ENCODE measurements at places on chromosomes 7 and 10.

- DNase-seq = no peak
Observed at GRCh38 chr7:102103027-102103372, 183.7 kb upstream of the SH2B2 start.

GRCh38 chr7:147423875-147424274 lies 1166.7 kb upstream of the C7orf33 start:
- no peak for DNase-seq

- DNase-seq = no peak
Observed at GRCh38 chr10:33377658-33378025, 43.2 kb upstream of the NRP1 start.

DNA sequence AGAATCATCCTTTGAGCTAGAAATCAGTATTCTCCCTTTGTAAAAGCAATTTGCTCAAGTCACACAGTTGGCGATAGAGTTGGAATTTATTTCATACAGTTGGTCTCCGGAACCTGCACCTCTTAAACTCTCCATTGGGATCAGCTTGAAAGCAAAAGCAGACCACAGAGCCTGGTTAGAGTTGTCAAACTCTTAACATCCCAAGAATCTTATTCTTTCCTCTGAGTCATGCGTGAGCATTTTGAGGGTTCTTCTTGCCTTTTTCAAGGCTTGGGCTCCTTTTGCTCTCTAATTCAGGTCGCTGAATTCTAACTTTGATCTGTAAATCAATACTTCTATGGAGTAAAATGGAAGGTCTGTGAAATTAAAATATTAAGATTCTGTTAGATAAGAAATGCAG lies 19.6 kb upstream of the SCIN start:
- no peak for DNase-seq

- DNase-seq = no peak
Observed at GRCh38 chr10:124058346-124059003, 34.9 kb downstream of the CHST15 start.

- DNase-seq = no peak
Observed at GRCh38 chr10:29166713-29167112, 122.2 kb upstream of the LYZL1 start.

DNA sequence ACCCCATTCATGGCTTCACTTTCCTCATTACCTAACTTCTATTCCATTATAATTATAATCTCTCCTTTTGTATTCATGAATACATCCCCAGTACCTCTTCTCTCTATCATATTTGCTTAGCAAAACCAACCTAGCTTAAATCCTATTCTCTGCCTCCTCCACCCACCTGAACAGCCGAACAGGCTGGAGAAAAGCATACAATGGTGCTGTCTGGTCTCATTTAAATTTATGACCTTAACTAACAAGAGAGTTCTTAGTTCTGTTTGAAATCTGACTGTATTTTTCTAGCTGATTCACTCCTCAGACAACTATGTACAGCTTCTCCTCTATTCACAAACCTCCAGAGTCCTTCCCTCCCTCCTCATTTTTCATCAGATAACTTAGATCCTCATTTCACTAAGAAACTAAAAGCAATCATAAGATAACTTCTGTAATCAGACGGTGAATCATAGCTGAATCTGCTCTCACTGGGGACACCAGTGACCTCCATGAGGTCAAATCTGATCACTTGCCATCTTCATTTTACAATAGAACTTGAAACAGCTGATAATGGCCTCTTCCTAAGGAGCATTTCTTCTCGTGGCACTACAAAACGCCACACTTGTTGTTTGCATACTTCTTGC lies 233.9 kb upstream of the AOAH start:
- DNase-seq = no peak

DNA sequence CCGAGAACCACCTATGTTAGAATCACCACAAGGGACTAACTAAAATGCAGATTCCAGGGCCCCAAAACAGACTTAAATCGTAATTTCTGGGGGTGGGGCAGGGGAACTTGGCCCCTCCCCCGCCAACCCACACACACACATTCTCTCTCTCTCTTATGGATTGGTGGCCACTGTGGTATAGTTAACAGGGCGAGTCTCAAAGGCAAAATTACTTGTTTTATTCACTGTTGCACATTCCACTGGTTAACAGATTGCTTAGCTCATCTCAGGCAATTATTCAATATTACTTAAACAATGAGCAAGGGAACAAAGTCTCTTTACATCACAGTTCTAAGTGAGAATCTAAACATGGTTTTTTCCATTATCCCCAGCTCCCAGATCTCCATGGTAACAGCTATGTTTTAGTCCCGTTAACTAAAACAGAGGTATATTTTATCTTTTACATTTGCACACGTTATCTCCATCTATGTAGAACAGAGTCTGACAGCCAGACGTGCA lies 38.5 kb downstream of the IGF2BP3 start:
- DNase-seq = no peak

- DNase-seq = no peak
Observed at GRCh38 chr10:21173802-21174714, 276.9 kb upstream of the NEBL start.

DNA sequence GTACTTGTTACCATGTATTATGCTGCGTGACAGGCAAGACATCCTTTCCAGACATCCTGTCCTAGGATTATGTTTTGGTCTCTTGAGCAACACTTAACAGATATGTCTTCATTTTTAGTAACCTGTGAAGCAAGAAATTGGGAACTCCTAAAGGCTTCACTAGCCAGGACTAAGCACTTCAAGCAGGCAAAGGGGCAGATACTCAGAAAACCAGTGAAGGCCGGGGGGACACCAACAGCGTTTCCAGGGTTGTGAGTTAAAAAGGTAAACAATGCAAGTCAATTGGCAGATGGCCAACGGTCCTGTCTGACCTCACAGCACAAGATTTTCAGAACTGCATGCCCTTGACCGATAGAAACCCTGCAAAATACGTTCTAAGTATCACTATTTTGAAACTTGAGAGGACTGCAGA lies 77.6 kb upstream of the SFMBT2 start:
- no peak for DNase-seq

- DNase-seq = no peak
Observed at GRCh38 chr10:118851062-118852035, 96.6 kb upstream of the CACUL1 start.

DNA sequence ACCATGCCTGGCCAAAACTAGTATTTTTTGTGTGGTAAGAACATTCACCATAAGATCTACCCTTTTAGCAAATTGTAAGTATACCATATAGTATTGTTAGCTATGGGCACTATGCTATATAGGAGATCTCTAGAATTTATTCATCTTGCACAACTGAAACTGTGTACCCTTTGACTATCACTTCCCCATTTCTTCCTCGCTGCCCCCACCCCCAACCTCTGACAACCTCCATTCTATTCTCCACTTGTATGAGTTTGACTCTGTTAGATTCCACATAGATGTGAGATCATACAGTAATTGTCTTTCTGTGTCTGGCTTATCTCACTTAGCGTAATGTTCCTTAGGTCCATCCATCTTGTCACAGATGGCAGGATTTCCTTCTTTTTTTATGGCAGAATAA lies 3.6 kb downstream of the CASP7 start:
- DNase-seq = no peak

GRCh38 chr7:152025077-152025936 lies at the start of gene GALNT11:
Gene GALNT11, plus strand, starts transcription at chr7:152025674. Its CDS starts 68,554 bp downstream, at chr7:152094228.
- peak; percentile 87 for DNase-seq

DNA sequence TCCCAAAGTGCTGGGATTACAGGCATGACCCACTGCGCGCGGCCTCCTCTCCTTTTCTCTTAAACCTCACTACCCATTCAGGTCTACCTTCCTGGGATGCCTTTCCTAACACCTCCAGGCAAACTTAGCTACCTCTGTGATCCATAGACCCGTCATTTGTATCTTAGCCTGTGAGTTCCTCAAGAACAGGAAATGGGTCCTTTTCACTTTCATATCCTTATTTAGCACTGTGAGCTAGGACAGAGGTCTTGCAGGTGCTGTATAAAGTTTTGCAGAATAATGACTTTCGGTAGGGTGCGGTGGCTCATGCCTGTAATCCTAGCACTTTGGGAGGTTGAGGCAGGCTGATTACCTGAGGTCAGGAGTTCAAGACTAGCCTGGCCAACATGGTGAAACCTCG lies 215.7 kb downstream of the RELN start:
- no peak for DNase-seq

DNA sequence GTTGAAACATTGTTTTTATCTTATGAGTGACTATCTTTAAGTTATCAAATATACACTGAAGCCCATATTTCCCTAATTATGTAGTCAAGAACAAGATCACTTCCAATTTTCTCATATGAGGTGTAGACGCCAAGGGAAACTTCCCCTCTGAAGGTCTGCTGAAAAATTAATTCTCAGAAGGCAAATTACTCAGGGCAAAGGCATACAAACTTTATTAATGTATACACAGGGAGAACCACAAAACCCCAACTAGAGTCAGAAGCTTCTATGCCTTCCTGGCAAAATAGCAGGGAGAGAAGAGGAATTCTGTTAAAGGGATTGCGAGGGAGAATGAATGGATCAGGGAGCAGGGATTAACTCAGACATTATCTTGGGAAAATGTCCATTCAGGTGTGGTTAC lies 83.4 kb downstream of the DOCK4 start:
- no peak for DNase-seq

- no peak for DNase-seq
Observed at GRCh38 chr7:83548250-83548649, 100.7 kb downstream of the SEMA3E start.

DNA sequence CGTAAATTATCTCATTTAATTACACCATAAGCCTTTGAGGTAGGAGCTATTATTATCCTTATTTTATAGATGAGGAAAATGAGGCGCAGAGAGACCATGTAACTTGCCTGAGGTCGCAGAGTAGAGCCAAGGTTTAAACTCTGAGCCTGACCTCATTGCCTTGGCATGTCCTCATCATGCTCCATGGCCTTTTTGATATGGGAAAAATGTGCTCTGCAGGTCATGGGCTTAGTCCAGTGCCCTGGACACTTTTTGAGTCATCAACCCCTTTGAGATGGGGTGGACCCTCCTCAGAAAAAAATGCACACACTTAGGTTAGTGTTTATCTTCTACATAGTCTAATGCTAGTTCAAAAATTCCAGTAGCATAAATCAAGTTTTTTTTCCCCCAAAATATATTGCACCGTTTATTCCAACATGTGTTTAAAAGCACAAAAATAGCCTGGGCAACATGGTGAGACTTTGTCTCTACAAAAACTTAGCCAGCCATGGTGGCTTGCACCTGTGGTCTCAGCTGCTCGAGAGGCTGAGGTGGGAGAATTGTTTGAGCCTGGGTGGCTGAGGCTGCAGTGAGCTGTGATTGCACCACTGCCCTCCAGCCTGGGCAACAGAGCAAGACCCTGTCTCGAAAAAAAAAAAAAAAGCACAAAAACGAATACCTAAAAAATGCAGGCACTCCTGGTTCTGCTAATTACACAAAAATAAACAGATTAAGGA lies 28.6 kb upstream of the TMEM178B start:
- DNase-seq = no peak

Measured in CD4-positive, alpha-beta T cell treated with Interferon gamma for 1 hour (primary cell).